NCI-H1436 treated with DMSO at 0.1 percent for 48 hours (cell line): ENCODE measurements at places on chromosomes 11 and 22.

- DNase-seq, result no peak
These were observed 23.6 kb downstream of the RPS6KA4 start for GRCh38 chr11:64382586-64382985.

GRCh38 chr11:128678024-128678423 is 15.8 kb upstream of the FLI1 start:
- DNase-seq, result no peak

DNA sequence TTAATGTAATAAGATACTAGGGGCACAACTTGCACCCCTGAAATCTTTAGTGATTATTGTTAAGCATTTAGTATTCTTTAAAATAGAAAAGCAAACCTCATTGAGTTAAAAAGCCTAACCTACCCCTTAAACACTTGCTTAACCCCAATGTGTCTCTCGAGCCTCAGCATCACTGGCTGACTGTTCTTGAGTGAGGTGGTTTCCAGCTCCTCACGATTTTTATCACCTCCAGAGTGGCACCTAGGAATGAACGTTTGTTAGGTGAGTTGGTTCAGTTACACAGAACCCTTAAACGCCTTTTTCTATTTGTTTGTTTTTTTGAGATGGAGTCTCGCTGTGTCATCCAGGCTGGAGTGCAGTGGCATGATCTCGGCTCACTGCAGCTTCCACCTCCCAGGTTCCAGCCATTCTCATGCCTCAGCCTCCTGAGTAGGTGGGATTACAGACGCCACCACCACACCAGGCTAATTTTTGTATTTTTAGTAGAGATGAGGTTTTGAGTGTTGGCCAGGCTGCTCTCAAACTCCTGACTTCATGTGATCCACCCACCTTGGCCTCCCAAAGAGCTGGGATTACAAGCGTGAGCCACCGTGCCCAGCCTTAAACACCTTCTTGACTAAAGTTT is 13.7 kb downstream of the YWHAH start:
- no peak for DNase-seq

- DNase-seq, result no peak
These were observed 35.3 kb downstream of the PITPNB start for GRCh38 chr22:27883656-27884350.

DNA sequence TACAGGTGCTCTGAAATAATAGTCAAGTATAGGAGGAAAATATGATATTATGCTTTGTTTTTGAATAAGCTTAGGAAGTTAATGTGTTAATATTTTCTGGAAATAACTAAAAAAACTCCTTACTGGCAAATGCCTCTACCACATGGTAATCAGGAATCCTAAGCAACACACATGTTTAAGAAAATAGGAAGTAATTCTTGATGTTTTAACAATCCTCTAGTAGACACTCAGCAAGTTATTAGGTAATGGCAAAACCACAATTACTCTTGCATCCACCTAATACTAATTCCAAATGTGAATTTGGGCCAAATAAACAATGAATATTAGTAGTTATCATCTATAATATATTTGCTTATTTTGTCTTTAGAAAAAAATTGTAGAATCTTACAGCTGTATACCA is 53.6 kb downstream of the SLC35F2 start:
- no peak for DNase-seq

- no peak for DNase-seq
These were observed 15.9 kb downstream of the CRELD2 start for GRCh38 chr22:49934160-49934890.

- no peak for DNase-seq
These were observed 94.9 kb downstream of the ZBTB16 start for GRCh38 chr11:114154271-114155047.

DNA sequence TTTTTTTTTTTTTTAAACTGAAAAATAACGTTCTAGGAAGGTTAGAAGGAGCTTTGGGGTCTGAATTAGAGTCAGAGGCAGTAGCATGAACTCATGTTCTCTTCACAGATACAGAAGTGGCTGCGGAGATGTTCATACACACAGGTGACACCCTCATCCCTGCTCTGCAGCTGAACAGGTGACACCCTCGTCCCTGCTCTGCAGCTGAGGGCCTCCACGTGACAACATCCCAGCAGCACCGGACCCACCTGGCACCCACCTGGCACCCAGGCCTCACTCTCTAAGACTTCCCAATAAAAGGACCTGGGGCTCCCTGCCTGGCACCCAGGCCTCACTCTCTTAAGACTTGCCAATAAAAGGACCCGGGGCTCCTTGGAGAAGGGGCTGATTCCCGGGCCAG is 19.8 kb downstream of the DRD4 start:
- no peak for DNase-seq

DNA sequence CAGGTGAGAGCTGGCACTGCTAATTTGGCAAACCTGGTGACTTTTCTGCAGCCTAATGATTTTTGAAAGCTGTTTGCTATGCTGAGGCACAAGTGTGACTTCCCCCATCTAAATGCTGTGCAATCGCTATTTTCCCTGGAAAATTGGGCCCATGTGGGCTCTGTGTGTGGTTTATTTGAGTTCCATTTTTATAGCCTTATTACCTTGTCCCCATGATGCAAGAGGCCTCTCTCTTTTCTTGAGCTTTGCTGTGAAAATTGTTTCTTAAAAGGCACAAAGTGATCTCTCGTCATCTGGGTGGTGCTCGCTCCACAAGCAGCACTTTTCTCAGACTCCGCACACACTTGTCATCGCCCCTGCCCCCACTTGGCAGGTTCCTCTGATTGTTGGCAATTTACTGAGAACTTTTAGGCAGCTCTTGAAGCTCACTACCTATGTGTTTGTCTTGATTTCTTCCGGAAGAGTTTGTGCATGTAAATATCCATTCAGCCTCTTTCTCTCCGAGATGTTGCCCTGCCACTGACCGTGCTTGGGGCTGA is 24.9 kb downstream of the BMAL1 start:
- DNase-seq, result no peak

GRCh38 chr11:118008271-118008911 is 22.2 kb downstream of the IL10RA start:
- DNase-seq, result no peak

DNA sequence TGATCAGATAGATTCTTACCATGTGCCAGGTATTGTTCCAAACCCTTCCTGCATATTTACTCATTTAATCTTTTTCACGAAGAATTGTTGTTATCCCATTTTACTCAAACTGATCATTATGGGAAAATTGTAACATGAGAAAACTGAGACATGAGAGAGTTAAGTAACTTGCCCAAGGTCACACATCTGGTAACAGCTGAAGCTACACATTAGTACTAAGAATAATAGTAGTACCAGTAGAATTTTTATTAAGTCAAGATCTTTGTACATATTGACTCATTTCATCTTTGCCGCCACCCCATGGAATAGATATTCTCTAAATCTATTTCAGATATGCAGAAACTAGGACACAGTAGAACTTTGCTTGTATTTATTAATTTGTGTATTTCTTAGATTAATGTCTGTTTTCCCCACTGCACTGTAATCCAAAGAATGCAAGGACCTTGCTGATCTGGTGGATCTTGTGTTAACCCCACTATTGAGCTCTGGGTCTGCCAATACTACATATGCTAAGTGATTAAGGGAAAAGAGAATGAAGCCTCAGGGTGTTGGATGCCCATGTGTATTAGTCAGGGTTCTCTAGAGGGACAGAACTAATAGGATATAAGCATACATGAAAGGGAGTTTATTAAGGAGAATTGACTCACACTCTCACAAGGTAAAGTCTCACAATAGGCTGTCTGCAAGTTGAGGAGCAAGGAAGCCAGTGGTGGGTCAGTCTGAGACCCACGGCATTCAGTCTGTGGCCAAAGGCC is 72.8 kb downstream of the PARVA start:
- DNase-seq, result no peak

DNA sequence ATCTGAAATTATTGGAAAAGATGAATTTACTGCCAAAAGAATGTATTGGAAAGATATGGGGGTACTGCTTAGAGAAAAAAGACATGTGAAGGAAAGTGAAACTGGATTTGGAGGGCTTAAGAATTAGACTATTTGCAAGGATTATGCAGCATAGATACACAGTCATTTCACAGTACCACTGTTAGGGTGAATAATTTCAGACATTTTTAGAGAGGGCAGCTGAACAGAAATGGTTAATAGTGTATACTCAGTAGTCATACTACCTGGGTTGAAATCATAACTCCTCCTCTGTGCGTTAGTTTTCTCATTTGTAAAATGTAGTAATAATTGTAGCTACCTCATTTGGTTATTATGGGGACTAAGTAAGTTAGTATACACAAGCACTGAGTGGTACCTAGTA is 33.0 kb downstream of the GAS2 start:
- no peak for DNase-seq

GRCh38 chr11:117997406-117997805 is 11.2 kb downstream of the IL10RA start:
- no peak for DNase-seq

DNA sequence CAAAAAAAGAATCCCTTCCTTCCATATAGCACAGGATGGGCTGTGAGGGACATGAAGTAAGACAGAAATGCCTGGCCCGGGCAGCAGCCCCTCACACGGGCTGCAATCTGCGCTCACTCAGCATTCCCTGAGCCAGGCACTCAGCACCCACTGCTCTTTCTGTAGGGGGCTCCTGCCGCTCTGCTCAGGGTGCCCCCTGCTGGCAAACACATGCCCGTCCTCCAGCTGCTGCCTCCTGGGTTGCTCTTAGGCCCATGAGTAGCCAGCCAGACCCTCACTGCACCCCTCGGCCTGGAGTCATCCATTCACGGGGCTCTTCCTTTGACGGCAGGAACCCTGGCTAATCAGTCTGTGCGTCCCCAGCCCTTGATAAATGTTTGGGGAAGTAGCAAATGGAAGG is 6.9 kb downstream of the MCAT start:
- DNase-seq, result no peak

- no peak for DNase-seq
These were observed 93.9 kb upstream of the MTMR2 start for GRCh38 chr11:96017856-96018255.

DNA sequence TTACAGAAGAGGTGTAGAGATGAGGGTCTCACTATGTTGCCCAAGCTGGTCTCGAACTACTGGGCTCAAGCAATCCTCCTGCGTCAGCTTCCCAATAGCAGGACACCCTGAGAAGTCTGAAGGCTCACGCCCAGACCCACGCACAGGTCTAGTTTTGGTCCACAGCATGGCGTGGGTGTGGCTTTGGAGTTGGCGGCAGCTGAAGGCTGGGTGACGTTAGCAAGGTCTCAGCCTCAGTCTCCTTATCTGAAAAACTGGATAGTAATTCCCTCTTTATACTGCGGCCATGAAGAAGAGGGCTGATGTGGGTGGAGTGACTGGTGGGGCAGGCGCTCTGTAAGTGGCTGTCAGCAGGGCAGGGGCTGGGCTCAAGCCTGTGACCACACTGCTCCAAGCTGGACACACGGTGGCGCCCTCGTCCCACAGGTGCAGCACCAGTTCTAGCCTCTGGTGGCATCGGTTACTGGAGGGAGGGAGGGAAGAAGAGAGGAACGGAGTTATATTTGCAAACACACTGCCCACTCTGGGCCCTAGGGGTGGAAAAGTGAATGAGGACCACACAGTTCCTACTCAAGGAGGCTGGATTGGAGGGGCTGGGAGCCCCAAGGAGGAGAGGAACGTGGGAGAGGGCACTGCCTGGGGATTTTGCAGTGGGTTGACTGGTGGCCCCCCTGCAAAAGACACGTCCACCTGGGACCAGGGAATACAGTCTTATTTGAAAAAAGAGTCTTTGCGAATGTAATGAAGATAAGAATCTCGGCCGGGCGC is 19.6 kb upstream of the CARD10 start:
- DNase-seq, result peak; percentile 55

- peak; percentile 41 for DNase-seq
These were observed 33.3 kb downstream of the ANO1 start for GRCh38 chr11:70111269-70112016.

- DNase-seq, result no peak
These were observed 103.4 kb downstream of the BRD1 start for GRCh38 chr22:49724030-49724892.

- DNase-seq, result no peak
These were observed 12.2 kb upstream of the OR52D1 start for GRCh38 chr11:5476186-5476819.

DNA sequence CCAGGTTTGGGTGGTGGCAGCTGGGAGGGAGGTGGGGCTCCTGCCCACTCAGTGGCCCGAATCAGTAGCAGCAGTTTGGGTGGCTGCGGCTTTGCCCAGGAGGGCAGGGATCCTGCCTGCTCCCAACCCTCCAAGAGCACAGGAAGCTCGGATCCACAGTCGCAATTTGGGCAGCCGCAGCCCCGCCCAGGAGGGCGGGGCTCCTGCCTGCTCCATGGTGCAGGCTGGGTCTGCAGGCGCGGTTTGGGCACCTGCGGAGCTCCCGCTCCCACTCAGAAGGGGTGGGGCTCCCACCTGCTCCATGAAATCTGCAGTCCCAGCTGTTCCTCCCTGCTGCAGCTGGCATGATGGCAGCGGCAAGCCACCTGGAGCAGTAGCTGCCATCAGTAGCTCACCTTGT is 38.1 kb upstream of the CALCB start:
- DNase-seq, result no peak

- no peak for DNase-seq
These were observed 48.4 kb downstream of the SFI1 start for GRCh38 chr22:31544481-31545480.

GRCh38 chr11:88359541-88359940 is 22.0 kb upstream of the CTSC start:
- DNase-seq, result no peak

DNA sequence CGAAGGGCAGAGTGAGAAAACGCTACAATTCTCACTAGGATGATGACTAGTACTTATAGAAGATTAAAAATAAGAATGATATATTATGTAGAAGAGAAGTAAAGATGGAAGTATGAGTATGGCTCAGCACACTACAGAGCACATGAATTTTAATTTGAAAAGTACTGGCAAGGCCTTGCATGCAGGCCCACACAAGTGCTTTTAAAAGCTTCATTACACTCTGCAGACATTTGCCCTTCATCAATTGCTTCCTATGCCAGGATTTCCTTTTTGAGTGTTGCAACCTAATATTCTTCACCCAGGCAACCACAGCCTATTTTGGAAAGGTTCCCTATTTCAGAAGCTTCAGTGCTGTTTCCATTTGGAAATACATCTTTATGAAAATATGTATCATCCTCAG is 81.1 kb downstream of the LARGE2 start:
- DNase-seq, result no peak

- DNase-seq, result no peak
These were observed 581 bp upstream of the EIF3L start for GRCh38 chr22:37848587-37849088.

DNA sequence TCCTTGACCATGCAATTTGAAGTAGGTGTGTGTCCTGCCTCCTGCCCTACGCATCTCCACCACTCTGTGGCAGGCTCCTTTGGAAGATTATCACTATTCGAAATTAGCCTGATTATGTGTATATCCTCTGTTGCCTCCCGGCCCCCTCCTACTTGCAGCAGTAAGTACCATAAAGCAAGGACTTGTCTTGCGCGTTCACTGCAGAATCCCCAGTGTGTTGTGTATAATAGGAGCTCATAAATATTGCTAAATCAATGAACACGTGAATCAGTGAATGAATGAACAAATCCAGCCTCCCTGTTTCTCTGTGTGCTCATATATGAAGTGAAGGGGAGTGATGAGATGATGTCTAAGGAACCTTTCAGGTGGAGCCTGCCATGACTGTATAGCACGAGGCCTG is 210.7 kb downstream of the DBX1 start:
- DNase-seq, result no peak
